Fibroblast of skin of right biceps (primary cell): ENCODE measurements at places on chromosomes 3 and 15.

- DNase-seq: no peak
These were observed 51.5 kb downstream of the PGPEP1L start for GRCh38 chr15:98955961-98956723.

- no peak for DNase-seq
These were observed 66.7 kb upstream of the CORO2B start for GRCh38 chr15:68512052-68512451.

DNA sequence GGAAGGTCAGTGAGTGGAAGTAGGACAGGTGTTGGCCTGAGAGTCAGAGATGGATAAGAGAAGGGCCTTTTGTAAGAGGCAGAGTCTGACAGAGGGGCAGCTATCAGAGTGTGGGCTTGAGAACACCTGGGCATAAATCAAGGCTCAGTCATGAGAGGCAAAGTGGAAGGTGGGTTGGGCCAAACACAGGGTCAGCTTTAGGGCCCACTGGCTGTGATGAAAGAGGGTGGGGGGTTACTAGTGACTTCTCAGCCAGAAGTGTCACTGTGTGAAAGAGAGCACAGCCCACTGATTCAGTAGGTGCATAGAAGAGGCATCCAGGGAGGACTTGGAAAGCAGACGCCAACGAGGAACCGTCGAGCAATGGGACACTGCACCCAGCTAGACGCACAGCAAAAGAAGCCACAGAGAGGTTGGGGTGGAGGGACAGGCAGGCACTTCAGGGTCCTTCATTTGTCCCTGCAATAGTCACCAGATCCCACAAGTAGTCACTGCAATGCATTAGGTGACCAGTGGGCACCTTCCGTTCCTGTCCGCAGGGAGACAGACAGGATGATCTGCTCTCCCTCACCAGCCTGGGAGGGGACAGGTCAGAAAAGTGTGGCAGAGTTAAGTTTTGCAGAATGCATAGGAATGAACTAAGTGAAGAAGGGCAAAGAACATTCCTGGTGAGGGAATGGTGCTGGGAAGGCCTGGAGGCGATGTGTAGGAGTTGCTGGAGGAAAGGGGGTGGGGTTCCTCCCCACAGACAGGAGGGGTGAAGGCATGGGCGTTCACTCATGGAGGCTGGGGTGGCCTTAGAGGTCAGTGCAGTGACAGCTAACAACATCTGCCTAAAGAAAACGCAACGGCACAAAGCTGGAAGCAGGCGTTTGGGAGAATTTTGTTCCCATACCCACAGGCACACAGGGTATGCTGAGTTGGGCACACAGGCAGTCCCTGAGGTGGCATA lies 36.3 kb downstream of the MESD start:
- DNase-seq: no peak

GRCh38 chr15:40563426-40563825 lies 1.4 kb downstream of the CCDC32 start:
- DNase-seq: no peak

DNA sequence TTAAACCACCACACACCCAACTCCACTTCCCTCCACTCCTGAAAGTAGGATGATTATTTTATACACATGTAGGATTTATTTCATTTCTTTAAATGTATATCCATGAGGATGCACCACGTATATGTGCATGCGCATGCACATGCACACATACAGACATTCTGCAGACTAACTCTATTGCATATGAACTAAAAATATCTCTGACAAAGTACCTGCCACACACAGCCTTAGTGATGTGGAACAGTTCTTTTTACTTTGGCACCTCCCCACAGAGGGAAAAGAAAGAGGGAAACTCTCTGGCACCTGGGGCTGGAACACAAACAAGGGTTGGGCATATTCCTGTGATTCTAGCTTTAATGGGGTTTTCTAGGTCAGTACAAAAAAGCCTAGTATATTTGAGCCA lies 138.2 kb downstream of the CLASP2 start:
- DNase-seq: no peak

DNA sequence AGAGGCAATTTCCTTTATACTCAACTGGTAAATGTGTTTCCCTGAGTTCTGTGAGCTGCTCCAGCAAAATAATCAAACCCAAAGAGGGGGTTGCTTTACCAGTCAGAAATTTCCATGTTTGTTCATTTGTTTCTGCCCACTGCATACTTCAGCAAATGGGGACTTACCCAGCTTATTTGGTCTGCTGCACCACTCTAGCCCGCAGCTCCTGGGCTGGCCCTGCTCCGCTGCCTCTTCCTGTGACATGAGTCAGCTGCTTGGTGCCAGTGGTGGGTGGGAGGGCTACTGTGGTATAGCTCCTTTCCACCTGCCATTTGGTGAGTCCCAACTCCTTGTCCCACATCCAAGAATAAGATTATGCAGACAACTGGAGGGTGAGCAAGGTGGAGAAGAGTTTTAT lies 644.2 kb downstream of the MCTP2 start:
- DNase-seq: no peak
